ENCODE measurements at places on chromosomes 6 and 20.
A peak's percentile ranks its signal among the peaks of the same experiment; 100 is the strongest.

GRCh38 chr6:13068586-13069210 is 259.6 kb downstream of the TBC1D7 start:
- peak; percentile 61 for DNase-seq

GRCh38 chr6:3288711-3289663 is 30.2 kb downstream of the PSMG4 start:
- DNase-seq: no peak

DNA sequence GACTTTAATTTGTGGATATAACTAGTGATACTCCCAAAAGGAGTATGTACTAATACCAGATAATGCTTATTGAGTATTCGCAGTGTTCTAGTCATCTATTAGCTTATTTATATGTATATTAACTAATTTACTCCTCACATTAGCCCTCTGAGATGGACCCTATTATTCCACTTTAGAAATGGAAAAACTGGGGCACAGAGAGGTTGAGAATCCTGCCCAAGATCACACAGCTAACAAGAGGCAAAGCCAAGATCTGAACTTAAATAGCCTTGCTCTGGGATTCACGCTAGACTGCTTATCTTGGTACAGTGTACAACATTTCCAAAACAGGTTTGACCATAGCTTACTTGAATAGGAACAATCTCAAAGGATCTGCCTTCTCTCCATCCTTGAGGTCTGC is 8.5 kb upstream of the SPO11 start:
- DNase-seq: no peak

GRCh38 chr6:110467566-110468140 is 8.8 kb downstream of the SLC22A16 start:
- DNase-seq: no peak

DNA sequence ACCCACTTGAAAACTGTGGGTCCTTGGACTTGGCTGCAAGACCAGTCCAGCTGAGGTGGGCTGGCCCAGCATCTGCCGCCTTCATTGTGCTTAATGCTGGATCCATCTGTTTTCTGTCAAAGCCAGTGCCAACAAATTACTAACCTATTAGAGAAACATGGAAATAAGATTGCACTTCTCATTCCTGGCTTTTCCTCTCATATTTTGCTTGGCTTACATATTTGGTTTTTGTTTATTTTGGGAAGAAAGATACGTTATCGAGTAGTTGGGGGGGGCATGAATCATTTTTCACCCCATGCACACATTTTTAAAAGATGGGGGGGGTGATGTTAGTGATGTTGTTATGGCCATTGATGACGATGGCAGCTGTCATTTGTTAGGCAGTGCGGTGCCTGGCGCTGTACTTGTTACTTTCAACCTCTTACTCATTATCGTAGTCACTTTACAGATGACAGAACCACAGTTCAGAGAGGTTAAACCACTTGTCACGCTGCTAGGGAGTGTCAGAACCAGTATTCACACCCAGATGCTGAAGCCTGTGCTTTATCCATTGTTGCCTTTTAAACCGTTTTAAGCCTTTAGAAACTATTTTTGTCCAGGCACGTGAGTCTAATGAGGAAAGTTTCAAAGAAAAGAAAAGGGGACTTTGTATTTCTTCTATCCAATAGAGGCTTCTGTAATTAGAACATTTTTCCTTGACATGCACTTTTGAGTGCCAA is 180.0 kb downstream of the TMEM242 start:
- no peak for DNase-seq

- no peak for DNase-seq
These were observed 193.8 kb downstream of the SMOC2 start for GRCh38 chr6:168634541-168635328.

DNA sequence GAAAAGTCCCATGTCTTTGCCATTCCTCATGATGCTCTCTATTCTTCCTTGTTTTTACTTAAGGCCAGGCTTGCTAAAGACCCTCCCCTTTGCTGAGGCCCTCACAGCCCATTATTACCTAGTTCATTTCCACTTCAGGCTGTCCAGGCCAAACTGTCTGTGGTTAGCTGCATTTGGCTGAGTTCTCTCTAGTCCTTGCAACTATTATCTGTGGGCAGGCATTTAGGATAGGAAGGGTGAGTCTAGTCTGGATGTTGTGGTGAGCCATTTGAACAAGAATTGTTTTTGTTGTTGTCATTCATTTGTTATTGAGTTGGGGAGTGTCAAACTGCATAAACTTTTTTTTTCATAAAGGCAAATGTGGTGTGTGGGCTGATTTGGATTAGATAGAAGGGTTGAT is 182.4 kb downstream of the CD109 start:
- DNase-seq: no peak

GRCh38 chr6:46014046-46014445 is 1.6 kb downstream of the CLIC5 start:
- DNase-seq: no peak

- DNase-seq: no peak
These were observed 568.7 kb upstream of the RNF217 start for GRCh38 chr6:124393536-124393935.

DNA sequence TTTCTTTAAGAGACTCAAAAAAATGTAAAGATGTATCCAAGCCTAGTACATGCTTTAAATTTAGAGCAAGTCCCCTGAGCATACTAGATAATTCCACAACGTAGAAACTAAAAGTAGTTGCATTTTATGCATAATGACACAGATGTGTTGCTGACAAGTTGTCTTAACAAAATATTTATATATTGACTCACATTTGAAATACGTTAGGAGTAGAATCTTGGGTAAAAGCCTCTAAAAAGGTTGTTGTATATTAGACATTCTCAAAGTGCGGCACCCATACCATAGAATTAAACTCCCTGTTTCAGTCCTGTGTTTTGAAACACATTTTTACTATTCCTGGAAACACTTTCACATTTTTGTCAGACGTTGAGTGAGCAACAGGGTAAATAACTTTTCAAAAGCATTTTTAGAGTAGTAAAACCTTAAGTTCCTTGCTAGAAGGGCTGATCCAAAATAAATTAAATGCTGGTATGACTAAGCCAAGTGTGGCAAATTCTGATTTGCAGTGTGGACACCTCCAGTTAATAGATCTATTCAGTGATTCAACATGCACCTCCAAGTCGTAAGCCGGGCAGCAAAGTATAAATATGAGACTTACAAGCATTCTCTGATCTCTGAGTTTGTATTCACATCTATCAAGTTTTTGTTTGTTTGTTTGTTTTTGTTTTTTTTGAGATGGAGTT is 97.5 kb downstream of the GMDS start:
- DNase-seq: no peak

DNA sequence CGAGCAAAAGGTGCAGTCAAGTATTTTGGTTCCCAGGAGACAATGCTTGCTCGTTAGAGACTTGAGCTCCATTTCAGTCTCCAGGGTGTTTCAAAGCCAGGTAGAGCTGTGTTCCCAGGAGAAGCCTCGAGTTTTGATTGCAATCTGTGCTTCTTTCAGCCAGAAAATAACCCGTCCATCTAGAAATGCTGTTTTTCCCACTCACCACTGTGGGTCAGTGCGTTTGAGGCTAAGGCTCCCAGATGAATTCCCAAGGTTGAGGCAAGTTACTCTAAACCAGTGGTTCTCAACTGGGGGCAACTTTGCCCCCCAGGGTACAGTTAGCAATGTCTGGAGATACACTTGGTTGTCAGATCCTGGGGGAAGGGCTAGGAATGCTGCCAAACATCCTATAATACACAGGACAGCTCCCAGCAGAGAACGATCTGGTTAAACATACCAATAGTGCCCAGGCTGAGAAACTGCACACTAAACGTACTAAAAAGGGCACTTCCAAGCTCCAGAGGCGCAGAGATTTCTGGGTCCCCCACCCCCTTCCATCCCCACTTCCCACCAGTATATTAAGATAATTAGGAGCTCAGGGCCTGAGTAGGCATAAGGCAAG is 13.8 kb downstream of the BMP7 start:
- DNase-seq: no peak

- no peak for DNase-seq
These were observed 83.9 kb downstream of the SESN1 start for GRCh38 chr6:109010705-109011102.

GRCh38 chr20:44450281-44450889 is 25.3 kb upstream of the TTPAL start:
- no peak for DNase-seq

GRCh38 chr20:43537921-43538877 is 20.6 kb upstream of the SGK2 start:
- peak; percentile 37 for DNase-seq

- DNase-seq: peak; percentile 55
These were observed 37.9 kb upstream of the MAS1 start for GRCh38 chr6:159852877-159853276.

DNA sequence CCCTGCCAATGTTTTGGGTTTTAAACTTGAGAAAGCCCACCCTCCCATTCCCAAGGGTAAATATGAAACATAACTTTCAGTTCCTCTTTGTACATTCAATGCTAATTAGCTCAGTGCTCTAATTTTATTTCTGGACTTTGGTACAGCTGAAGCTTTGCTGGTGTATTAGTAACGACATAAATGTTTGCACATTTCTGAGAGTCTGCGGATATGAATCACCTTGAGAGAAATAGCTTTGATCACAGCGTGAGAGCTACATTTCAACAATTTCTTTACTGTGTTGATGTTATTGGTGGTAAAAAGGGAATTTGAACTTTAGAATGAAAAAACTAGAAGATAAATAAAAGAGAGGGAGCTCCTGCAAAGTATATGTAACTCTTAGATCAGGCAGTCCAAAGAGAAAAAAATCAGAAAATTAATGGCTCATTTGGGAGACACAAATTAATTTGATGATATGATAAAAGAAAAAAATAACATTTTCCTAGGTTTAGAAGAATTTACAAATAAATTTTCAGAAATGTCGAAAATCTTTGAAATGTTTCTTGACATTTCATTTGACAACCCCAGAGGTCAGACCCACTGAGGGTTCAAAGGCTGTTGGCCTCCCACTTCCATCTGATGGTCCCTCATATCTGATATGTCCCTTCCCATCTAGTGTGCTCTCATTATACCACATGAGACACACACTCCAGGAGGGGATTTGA is 38.5 kb upstream of the CAP2 start:
- DNase-seq: no peak

GRCh38 chr6:86685230-86685797 is 252.0 kb upstream of the HTR1E start:
- no peak for DNase-seq

- DNase-seq: no peak
These were observed 8.9 kb upstream of the UBE2V1 start for GRCh38 chr20:50121858-50122271.

- DNase-seq: no peak
These were observed 33.0 kb downstream of the F13A1 start for GRCh38 chr6:6287415-6287814.

GRCh38 chr6:32845384-32845884 is 1.6 kb upstream of the PSMB8 start:
- DNase-seq: peak; percentile 47

DNA sequence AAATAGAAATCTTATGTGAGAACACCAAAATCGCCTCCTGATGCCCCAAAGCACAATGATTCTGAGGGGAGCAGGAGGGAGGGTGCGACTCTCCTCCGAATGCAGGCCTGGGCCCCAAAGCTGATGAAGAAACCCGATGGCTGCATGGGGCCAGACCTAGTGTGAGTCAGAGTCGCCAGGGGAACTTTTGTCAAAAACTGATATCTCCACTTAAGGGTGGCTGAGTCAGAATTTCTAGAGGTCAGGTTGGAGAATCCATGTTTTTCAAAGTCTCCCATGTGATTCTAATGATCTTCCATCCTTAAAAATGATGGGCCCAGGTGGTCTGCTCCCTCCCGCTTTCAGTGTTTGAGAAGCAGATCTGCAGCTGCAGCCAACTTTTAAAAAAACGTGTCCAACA is 172.8 kb downstream of the BACH2 start:
- DNase-seq: no peak

DNA sequence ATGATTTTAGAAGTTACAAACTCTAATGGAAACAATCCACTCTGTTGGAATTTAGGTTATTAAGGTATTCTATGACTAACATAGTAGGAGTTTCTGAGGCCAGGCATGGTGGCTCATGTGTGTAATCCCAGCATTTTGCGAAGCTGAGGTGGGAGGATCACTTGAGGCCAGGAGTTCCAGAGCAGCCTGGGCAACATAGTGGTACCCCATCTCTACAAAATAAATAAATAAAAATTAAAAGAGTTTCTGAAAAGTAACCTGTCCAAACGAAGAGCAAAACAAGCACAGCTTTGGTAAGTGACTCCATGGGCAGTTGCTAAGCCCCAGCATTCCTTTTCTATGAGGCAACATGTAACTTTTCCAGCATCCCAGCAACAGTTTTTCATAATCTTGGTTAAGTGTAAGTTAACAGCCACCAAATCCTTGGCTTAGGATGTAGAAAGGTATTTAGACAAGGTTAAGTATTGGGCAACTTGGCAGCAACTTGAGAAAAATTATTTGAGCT is 86.3 kb downstream of the SOX4 start:
- no peak for DNase-seq

DNA sequence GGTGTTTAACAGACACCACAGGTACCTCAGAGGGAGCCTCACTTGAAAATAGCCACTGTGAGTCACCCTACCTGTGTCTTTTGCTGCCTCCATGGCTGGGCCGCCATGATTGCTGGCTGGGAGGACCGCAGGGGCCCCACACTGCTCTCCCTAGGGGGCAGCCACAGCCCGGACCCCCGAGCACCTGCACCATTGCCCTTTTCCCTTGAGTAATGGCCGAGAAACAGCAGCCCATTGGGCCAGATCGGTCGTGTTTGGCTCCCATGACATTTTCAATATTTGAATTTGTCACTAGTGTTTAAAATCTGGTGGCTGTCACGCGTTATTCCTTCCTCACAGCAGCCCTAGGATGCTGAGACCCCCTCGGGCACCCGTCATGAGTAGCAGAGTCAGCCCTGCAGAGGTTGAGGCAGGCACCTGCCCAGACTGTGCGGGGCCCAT is 6.7 kb downstream of the ZBP1 start:
- DNase-seq: no peak

DNA sequence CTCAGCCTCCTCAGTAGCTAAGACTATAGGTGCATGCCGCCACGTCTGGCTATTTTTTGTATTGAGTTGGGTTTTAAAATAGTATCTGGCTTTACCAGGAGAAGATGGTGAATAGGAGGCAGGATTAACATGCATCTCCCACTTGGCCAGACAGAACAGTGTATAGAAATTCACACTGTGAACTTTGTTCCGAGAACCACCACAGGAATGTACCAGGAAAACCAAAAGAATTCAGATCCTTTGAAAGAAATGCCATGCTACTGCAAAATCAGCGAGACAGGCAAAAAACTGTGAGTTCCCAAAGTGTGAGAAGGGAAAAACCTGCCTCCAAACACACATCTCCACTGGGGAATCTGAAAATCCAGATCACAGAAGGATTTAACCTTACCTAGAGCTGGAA is 327.6 kb downstream of the NKAIN2 start:
- DNase-seq: no peak

DNA sequence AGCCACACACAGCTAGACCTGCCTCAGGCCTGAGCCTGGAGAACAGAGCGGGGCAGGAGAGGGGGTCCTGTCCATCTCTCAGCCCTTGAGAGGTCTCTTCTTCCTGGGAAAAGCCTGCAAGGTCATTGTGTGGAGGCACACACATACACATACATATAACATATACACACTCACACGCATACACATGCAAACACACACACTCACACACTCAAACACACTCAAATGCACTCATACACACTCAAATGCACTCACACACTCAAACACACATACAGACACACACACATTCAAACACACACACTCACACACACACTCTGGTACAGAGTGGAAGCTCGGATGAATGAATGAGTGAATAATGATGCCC is 515 bp downstream of the TLDC2 start:
- DNase-seq: no peak

- DNase-seq: peak; percentile 26
These were observed 134.0 kb upstream of the MARCKS start for GRCh38 chr6:113723182-113723581.
